Gastroesophageal sphincter (tissue), 4 donors: ENCODE measurements at places on chromosomes 16 and 17.

DNA sequence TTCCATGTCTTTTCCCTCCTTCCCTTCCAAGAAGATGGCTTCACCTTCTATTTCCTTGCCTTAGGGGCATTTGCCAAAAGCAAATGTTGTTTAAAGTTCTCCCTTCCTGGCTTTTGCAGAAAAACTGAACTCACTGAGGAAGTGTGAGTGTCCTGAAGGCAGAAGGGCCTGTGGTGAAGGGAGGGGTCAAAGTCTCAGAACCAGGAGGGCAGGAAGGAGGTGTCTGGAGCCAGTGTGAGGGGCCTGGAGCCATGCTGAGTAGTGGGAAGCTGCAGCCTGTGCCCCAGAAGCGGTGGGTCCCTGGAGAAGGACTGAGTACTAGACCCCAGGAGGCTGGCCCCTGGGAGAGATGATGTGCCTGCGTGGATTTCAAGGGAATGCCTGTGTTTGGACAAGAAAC is 23.8 kb upstream of the SUPT4H1 start:
- no peak for ATAC-seq

GRCh38 chr16:57992084-57992483 is 8.4 kb downstream of the ZNF319 start:
- ATAC-seq = no peak

DNA sequence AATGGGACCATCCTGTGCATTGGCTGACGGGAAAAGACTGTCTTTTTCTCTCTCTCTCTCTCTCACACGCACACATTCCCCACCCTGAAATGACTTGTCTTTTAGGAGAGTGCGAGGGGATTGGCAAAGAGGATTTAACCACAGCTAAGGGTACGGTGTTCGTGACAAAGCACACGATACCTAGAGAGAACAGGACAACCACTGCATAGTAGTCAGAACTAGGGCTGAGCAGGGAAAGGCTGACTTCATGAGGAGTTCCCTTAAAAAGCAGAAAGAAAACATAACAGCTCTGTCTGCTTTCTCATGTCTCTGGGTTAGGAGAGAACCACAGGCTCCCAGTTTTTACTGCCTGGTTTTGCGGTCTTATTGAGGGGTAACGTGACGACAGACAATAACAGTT is 742.8 kb upstream of the SOX9 start:
- no peak for ATAC-seq

GRCh38 chr17:1058423-1059130 is 61.6 kb downstream of the TIMM22 start:
- no peak for ATAC-seq

GRCh38 chr16:85473323-85473722 is 139.8 kb upstream of the GSE1 start:
- ATAC-seq = no peak

DNA sequence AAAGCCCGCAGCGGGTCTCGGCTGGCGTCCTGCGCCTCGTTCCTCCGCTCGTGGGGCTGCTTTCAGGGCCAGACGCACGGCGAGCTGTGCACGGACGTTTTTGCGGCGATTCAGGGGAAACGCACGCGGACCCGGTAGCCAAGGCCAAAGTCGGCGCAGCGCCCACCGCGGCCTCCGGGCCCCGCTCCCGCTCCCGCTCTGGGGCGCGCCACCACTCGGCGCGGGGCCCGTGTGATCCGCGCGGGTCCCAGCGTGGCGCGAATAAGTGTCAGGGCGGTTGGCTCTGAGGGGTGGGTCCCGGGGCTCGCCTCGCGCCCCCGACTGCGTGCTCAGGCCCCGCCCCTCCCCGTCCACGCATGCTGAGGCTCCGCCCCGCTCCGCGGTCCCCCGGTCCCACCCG is 694 bp upstream of the TBCD start:
- ATAC-seq = peak; percentile 30

DNA sequence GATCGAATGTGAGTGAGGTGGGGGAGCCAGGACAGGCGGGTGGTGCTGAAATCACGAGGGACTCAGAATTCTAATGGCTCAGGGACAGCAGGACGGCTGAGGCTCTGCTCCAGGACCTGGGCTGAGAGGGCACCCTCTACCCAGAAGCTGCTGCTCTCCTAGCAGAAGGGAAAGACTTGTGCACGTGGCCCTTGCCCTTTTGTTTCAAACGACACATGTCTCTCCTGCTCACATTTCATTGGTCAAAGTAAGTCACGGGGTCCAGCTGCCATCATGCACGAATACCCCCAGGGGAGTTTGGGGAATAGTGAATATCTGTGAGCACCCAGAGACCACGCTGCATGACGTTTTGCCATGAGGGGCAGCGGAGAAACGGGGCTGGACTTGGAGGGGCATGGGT is 73.2 kb downstream of the RTN4RL1 start:
- ATAC-seq = no peak

DNA sequence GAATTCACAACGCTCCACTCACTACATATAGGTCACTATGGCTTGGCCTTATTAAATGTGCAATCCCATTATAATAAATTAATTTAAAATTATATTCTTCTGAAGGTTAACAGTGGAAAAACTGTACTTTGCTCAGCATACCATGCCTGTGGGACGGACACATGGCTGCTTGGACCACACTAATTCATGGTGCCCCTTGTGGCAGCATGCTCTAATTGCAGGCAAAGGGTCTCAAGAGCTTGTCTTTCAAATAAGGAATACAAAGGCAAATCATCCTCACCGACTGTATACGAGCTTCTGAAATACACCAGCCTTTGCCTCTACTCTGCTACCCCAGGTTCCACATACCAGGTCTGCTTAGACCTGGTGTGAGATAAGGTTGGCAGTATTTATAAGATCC is 11.7 kb downstream of the SMPD3 start:
- ATAC-seq = no peak

GRCh38 chr17:47731396-47731795 is 1.6 kb upstream of the TBX21 start:
- no peak for ATAC-seq

GRCh38 chr17:36691606-36692005 is 90.2 kb downstream of the MRM1 start:
- no peak for ATAC-seq

- no peak for ATAC-seq
These were observed at the start of gene GAST for GRCh38 chr17:41711669-41712400. Gene GAST (plus strand): TSS chr17:41712331. CDS start chr17:41715437, 3,106 bp downstream.

DNA sequence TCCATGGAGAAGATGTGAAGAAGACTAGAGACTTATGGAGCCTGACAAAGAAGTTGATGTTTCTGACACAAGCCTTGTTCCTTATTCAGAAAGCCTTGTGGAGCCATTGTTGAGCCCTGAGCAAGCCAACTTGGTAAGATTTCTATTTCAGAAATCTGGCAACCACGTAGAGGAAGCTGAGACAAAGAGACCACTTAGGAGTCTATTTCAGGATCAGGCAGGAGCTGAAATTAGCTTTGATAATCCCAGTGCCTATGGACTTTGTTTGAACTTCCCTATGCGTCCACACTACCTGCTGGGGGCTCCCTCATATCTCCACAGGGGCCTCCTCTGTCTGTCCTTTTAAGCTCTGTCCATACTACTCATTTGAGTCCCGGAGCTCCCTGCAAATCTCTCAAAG is 540.0 kb upstream of the GOT2 start:
- no peak for ATAC-seq

DNA sequence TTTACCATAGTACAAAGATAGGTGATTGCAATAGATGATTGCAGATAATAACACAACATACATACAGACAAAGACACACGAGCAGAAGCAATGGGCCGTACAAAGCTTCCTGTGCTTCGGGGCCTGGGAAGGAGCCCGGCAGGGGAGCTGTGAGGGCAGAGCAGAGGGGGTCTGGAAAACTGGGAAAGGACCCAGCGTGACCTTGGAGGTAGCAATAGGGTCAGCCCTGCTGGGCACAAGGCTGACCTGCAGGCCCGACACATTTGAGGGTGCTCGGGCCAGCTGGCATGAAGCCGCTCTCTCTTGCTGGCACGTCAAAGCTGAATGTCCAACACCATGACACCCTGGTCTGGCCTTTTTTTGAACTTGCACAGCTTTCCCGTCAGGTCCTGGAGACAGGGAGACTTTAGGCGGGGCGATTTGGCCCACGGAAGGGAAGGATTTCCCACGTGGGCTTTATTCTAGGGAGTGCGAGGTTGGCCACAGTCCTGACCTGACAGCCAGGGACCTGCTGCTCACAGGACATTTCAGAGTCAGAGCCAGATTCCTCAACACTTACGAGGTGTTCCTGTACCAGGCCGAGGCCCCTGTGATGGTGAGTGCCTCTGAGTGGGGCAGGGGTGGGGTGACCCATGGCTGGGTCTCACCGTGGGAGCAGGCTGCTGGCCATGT is 83.2 kb downstream of the NTN1 start:
- ATAC-seq = peak; percentile 94

DNA sequence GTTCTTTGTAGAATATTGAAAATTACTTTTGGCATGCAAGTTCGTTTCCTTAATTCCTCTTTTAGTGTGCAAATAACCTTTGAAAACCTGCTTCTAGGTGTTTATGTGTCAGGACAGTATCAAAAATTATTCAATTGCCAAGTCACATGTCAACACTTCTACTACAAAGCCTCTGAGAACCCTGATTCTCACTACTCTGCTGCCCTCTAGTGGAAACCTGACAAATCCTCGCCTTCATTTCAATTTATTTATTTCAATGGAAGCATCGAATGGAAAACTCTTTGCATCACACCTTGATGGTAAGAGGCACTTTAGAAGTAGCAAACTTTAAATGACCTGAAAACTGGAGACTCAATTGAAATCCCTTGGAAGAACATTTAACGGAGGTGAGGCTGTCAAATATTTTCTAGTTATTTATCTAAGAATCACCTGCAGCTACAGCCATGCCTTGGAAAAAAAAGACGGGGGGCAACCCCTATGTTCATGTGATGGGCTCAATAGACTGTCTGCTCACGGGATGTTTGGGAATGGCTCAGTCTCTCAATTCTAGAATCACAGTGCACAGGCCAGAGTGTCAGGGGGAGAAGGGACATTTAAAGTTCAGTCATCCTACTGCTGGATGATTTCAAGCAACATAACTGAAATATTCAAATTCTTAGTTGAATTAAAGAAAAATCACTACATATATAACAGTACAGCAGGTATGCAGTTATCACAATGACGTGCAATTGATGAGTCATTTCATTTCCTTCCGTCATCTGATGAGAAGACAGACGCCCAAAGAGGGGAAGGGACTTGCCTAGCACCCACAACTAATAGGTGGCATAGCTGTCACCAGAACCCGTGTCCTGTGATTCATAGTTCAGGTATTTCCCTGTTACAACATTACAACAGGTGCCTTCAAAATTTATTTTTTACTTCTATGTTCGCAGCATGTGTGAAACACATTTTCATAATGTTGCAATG is 563.9 kb downstream of the TOX3 start:
- ATAC-seq = no peak

DNA sequence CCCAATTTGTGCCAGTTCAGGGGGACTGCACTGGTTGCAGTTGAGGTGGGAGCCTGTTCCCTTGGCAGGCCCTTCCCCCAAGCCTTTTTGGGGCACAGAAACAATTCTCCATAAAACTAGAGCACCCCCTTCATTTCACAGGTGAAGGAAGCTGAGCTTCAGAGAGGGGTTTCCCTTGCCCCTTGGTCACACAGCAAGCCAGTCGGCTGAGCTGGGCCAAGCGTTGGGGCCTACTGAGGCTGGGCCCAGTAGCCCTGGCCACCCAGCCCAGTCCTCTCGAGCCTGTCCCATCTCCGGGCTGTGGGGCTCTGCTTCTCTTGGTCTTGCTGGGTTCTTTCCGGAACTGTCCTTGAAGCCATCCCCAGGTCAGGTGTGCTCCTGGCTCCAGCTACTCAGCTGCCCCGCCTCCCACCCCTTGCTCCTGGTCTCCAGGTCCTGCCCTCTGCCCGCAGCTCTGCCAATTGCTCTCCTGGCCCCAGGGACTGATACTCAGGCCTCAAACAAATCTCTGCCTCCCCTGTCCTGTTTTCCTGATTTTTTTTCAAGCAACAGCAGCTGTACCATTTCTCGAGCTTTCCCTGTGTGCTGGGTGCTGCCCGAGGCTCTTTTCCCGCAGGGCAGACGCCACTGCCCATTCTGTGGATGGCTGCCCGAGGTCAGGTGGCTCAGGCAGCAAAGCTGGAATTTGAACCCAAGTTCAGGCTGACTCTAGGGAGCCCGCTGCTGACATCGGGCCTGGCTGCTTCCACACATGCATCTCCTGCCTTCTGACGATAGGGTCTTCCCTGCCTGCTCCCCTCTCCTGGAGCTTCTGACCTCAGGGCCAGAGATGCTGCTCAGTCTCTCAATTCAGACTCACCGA is 87.4 kb upstream of the NKD1 start:
- no peak for ATAC-seq
